ENCODE measurements at places on chromosomes 6 and 20.

DNA sequence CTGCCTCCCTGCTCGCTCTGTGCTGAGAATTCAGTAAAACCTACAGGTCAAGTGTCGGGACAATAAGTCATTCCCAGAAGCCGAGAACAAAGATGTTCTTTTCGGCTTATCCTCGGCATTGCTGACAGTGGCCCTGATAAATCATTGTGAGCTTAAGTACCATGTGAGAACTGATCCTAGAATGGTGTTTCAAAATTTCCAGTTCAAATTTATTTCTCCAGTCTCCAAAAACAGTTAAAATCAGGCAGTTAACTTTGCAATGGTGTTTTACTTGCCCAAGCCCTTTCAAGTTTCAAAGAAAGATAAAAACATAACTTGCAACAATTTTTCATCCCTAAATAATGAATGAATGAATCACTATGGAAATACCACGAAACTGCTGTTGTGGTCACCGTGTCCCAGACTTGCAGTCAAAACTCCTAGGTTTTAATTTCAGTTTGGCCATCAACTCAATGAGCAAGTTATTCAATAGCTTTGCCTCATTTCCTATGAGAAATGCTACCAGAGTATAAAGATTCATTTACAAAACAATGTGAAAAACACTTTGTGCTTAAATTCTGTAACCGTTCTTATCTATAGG, 4.3 kb downstream of the ATP5F1E start:
- DNase-seq, result no peak

GRCh38 chr6:10297832-10298231, 117.0 kb downstream of the TFAP2A start:
- no peak for DNase-seq

GRCh38 chr6:12572896-12573827, 143.4 kb upstream of the PHACTR1 start:
- DNase-seq, result no peak

GRCh38 chr20:41275301-41275731, 42.2 kb downstream of the ZHX3 start:
- DNase-seq, result no peak

DNA sequence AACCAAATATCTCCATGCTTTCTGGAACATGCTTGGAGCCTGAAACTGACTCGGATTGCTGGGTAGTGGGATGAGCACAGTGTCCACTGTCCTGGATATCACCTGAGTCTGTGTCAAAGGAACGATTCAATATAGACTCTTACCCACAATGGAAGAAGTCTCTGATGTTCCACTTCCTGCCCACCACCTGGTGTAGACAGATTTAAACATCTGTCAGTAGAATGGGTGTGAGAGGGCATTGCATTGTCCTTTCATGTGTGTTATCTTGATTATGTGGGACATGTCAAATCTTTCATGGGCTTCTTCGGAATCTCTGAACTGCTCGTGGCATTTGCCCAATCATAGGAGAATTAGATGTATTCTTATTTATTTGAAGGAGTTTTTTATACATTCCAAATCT, 20.8 kb downstream of the ULBP3 start:
- no peak for DNase-seq

DNA sequence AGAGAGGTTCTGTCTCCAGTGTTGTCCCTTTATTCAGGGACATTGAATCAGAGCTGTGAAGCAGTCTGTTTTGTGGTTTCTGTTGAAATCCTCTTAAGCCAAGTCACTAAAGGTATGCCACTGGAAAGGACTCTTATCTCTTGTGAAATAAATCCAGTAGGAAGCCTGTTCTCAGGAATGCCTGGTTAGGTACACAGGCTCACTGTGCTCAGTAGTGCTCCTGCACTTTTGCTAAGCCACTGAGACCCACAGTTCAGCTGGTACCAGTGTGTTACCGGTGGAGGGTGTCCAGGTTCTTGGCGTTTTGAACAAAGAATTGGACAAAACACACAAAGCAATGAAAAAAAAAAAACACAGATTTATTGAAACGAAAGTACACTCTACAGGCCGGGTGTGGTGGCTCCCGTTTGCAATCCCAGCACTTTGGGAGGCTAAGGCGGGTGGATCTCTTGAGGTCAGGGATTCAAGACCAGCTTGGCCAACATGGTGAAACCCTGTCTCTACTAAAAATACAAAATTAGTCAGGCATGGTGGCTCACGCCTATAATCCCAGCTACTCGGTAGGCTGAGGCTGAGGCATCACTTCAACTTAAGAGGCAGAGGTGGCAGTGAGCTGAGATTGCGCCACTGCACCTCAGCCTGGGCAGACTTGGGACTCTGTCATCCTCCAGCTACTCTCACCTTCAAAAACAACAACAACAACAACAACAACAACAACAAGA, 186.1 kb downstream of the JARID2 start:
- no peak for DNase-seq

DNA sequence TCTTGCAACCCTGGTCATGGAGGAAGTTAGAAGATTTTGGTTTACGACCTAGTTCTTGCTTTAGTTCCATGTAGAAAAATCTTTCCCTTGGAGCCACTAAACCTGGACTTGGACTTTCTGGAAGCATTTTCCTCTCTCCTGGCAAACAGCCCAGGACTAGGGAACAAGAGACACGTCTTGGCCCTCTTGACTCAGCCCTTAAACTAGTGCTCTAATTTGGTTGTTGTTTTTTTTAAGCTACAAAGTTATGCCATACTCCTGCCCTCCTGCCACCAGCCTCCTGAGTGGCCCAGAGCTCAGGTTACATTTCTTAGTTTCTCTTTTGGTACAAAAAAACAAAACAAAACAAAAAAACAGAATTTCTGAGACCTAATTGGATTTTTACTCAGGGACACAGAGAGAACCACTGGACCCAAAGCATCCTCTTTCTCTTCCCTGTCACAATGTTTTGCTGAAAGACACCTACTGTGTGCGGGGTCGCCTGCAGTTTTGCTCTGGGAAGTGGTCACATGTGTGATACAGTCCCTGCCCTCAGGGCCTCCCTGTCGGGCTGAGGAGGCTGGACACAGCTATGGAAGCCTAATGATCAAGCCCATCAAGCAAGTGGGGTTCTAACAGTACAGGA, 32.3 kb upstream of the SCUBE3 start:
- no peak for DNase-seq

- no peak for DNase-seq
These were observed 16.0 kb downstream of the FOXO3 start for GRCh38 chr6:108576709-108577108.

DNA sequence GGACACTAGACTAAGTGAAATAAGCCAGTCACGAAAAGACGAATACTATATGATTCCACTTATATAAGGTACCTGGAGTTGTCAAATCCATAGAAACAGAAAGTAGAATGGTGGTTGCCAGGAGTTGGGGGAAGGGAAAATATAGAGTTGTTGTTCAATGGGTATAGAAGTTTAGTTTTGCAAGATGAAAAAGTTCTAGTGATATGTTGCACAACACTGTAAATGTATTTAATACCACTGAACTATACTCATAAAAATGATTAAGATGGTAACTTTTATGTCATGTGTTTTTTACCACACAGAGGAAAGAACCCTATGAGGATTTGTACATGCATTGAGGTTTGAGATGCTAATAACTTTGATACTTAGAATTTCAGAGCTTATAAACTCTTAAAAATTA, 46.0 kb upstream of the TRAM2 start:
- DNase-seq, result no peak

DNA sequence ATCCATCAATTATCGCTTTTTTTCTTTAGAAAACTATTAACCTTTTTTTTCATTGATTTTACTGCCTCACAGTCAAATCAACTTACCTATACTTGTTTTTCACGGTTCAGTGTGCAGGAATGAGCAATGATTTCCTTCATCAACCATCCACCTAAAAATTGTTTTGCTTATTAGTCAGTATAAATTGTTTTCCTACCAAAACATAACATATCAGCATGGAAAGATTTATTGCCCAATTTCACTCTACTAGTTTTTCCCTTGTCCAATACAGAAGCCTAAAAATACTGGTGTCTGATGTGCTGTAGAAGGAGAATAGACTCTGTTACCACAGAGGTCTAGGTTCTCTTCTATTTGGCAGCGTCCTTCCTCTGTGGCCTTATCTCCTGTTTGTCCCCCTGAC, 558.2 kb upstream of the CITED2 start:
- DNase-seq, result no peak

GRCh38 chr6:45835721-45836437, 179.8 kb downstream of the CLIC5 start:
- no peak for DNase-seq

- no peak for DNase-seq
These were observed 1.5 kb upstream of the ADNP start for GRCh38 chr20:50932691-50933280.

DNA sequence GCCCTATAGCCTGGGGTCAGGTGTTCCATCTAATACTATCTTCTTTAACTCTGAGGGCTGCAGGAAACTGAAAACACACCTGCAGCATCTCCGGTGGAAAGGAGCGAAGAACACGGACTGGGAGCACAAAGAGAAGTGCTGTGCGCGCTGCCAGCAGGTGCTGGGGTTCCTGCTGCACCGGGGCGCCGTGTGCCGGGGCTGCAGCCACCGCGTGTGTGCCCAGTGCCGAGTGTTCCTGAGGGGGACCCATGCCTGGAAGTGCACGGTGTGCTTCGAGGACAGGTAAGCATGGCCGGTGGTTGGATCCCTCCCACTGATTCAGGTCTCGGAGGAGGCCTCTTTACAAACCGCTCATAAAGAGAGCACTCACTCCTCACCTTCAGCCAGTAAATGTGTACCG, 15.5 kb downstream of the SYTL3 start:
- no peak for DNase-seq

DNA sequence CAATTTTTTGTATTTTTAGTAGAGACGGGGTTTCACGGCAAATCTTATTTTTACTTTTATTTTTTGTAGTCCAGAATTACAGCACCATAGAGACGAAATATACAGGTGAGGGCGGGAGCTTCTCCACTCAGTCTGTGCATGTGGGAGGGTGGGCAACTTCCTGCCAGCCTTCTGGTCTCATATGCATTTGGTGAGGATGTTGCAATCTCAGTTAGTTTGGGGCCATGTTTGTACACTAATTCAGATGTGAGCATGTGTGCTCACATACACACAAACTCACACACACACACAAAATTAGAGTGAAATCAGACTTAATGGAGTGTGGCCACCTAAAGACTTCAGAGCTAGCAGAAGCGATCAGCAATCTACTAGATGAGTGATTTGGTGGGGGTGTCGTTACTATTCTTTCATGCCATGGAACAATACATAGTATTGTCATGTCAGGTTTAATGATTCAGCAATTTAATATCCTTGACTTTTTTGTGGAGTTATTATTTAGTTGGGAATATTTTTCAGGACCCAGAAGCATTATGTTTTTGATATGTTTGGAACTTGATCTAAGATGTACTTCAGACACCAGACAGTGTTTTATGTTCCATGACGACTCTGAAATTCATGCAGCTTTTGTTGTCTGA, 78.0 kb upstream of the BMP2 start:
- DNase-seq, result no peak

DNA sequence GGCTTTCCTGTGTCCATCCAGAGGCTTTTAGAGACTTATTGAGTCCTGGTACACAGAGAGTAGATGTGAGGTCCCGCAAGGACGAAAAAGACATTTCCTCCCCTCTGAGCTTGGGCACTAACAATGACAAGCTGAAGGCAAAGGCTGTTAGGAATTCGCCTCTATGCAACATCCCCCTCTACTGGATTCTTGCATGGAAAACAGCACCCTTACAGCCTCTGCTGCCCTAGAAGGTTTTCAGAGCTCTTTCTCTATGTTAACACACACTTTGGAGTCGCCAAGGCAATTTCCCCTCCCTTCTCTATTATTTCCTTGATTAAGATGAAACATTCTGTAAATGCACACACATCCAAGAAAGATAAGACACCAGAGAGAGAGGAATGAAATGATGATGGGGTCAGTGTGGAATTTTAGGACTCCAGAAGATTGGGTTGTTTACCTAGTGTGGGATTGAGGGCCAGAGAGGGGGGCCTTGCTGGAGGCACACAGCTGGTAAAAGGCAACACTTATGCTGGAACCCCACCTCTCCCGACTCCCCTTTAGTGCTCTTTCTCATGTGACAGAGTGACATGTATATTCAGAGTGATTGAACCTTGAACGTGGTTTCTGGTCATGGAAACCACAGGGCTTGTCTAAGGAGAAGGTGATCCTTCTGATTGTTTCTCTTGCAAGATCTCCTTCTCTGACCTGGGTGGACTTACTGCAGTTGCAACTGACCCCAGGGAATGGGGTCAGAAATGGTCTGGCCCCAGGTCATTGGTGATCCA, 300.7 kb downstream of the CLIC5 start:
- DNase-seq, result peak; percentile 29

GRCh38 chr6:132380358-132381029, 20.8 kb downstream of the MOXD1 start:
- no peak for DNase-seq

DNA sequence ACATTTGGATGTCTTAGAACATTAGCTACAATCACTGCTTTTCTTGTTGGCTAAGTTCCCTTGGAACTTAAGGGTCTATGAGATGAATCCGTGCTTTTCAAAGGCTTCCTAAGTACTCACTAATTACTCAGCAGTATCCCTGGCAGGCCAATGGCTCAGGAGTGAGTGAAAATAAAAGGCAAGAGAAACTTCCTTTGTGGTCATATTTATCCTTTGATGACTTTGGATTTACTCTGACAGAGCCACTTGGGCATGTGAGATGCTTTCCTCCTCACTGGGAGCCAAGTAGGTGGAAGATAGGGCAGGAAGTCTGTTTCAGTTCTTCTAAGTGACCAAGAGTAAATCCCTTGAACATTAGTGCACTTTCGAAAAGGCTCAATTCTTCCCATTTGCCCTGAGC, 224.3 kb upstream of the FOXA2 start:
- DNase-seq, result no peak

GRCh38 chr6:135403584-135403983, 94.0 kb downstream of the AHI1 start:
- DNase-seq, result no peak

GRCh38 chr20:44218446-44218845, 7.9 kb upstream of the OSER1 start:
- DNase-seq, result no peak

- no peak for DNase-seq
These were observed 87.9 kb downstream of the CDC5L start for GRCh38 chr6:44475417-44475778.

DNA sequence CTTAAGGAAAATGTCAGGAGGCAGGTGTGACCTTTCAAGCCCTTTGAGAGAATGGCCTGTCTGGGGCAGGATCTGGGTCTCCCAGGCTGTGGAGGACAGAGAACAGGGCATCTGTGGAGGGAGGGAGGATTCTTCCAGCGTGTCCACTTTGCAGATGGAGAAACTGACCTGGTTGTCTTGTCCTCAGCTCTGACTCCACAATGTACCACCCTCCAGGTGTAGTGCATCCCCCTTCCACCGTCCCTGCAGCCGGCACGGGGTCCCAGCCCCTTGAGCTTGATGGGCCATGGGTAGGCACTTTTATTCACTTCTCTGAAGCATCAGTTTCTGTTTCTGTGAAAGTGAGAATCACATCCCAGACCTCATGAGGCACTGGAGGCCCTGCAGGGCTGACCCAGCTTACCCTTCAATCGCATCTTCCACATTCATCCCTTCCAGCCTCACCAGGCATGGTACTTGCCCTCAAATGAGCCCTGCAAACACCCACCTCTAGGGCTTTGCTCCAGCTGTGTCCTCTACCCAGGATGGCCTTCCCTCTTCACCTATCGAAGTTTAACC, 4.6 kb upstream of the TGM2 start:
- no peak for DNase-seq

GRCh38 chr6:134532694-134533624, 215.0 kb upstream of the SGK1 start:
- DNase-seq, result no peak

All from activated CD8-positive, alpha-beta memory T cell treated with anti-CD3 and anti-CD28 coated beads for 4 hours (primary cell).